ENCODE measurements at places on chromosomes 7 and 10.

DNA sequence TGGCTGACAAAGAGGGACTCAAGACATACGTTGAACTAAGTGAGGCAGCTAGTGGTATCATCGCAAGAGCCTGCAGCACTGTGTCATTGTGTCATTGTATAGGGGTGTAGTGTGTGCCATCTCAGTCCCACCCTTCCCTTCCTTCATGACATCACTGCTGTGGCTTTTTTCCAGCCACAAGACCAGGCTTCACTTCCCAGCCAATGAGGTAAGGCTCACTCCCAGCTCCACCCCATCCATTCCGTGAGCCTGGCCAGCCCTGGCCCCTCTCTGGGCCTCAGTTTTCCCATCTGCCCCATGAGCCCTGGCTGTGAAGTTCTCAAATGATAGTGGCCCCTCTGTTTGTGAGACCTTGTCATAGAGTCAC is 134.3 kb upstream of the ZMIZ1 start:
- DNase-seq, result no peak

DNA sequence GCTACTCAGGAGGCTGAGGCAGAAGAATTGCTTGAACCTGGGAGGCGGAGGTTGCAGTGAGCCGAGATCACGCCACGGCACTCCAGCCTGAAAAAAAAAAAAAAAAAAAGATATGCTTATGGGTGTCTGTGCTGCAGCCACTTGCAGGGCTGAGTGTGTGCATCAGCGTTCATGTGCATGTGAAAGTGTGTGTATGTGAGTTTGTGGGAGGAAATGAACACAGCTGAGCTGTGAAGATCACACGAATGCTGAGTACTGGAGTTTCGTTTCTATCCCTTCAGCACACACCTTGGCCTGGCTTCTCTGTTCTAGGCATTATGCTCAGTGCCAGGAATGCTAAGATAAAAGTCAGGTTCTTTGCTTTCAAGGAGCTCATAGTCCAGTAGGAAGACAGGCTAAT is 12.0 kb upstream of the SVOPL start:
- no peak for DNase-seq

GRCh38 chr10:29648114-29648982 is 13.6 kb upstream of the SVIL start:
- no peak for DNase-seq

DNA sequence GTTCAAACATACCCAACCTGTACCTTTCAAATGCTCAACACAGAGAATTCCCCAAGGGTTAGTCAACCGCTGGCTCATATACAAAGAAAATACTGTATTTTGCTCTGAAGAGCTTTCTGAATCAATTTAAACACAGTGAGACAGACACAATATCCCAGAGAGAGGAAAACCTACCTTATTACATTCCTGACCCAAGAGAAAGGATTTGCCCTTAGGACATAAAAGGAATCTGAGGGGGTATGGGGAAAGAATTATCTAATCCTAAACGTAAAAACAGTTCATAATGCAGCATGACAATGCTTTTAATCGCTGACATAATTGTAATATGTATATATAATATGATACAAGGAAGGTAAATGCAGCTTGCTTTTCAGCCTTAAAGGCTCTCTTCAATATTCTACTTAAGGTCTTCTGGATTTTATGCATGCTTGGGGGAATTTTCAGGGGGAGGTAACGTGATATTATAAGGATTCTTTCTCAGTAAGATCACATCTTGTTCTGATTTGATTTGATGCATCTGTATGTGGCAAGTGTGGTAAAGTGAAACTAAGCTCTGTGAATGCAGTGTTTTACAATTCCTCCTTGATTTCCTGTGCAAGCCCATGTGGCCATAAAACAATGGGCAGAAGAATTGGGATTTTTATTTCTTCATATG is 240.5 kb downstream of the GLI3 start:
- no peak for DNase-seq

DNA sequence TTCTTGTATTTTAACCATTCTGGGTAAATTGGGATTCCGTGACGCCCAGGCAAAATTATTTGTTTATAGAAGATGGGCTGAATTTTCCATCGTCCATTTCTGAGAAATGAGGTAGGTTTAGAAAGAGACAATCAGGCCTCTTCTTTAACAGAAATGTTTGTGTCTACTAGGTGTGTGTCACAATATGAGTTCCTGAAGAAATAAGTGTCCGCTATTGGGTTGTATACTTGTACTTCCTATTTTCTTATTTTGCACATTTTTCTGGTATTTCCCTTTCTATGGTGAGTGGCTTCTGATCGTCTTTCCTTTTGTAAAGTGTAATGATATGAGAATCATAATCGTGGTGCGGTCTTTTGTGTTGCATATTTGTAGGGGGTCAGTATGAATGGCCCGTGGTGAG is 83.9 kb downstream of the TCF7L2 start:
- DNase-seq, result no peak

- DNase-seq, result no peak
Observed at GRCh38 chr7:122352454-122352853, 47.9 kb upstream of the FEZF1 start.

DNA sequence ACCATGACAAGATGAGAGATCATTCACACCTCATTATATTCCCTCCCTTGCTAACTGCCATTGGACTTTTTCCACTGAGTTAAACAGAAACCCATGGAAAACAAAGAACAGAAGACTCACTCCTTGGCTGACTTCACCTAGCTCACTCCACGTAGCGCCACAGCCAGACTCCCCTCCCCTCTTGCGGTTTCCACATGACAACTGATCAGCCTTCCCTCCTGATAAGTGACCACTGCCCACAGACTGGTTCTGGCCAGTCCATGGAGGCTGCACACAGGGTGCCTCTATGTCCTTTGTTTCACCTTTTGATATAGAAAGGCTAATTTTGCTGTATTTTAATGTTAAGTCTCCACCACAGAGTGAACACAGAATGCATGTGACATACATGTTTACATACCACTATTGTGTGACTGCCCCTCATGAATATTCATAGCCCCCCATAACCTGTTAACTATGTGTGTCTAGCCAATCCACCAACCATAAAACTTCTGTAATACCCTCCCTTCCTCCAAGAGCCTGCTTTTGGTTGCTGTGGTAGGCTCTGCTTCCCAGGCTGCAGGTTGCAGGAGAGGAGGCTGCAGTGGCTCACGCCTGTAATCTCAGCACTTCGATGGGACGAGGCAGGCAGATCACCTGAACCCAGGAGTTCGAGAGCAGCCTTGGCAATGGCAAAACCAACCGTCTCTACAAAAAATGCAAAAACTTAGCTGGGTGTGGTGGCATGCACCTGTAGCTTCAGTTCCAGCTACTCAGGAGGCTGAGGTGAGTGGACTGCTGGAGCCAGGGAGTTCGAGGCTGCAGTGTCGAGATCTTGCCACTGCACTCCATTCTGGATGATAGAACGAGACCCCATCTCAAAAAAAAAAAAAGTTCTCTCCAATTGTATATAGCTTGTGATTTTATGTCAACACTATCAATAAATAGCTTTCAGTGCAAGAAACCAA is 10.0 kb upstream of the IFIT5 start:
- DNase-seq, result no peak

- DNase-seq, result no peak
Observed at GRCh38 chr7:46671108-46671769, 750.2 kb upstream of the IGFBP3 start.

- DNase-seq, result no peak
Observed at GRCh38 chr7:132118641-132119040, 457.6 kb downstream of the PLXNA4 start.

DNA sequence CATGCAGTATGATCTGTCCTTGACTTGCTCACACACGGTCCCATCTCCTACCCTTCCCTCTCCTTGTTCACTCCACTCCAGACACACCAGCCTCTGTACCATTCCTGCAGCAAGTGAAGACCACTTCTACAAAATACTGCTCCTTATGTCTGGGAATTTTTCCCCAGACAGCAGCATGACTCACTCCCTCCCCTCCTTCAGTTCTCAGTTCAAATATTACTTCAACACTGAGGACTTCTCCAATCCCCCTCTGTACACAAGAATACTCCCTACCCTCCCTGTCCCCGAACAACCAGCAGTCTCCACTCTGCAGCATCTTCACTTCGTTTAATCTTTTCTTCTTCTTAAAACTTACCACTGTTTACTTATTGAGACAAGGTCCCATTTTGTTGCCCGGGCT is 474.0 kb downstream of the GPAM start:
- DNase-seq, result no peak
